ENCODE measurements at places on chromosomes 2 and 18.

DNA sequence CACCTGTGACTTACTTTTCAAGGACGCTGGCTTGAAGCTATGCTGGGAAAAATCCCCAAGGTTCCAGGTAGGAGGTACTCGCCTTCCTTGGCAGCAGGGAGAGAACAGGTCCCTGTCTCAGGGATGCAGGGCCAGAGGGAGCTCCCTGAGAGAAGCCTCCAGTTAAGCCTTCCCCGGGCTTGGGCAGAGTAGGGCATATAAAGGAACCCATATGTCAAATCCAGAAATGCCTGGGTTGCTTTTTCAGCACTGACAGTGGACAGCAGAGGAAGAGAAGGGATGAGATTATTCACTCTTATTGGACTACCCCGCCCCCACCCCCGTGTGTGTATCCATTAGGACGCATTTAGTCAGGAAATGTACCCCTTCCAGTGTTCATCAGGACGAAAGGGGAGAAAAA is 89.3 kb upstream of the TEX51 start:
- DNase-seq = no peak

- DNase-seq = no peak
These were observed 46.4 kb upstream of the SPP2 start for GRCh38 chr2:234003972-234004617.

DNA sequence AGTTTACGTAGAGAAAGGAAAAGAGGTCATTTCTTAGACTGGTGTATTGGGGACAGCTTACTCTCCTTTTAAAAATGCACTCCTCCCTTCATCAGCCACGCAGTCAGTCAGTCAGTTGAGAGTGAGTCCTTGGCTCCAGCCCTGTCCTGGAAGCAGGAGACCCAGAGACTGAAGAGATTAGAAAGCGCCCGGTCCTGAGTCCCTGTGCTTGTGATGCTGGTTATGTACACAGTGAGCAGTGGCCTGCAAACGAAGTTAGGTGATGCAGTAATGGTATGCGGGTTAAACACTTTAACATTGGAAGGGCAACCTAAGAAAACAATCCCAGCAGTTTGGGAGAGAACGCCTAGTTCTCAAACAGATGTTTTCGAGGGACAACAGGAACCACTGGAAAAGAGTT is 6.3 kb upstream of the ASB1 start:
- DNase-seq = no peak

DNA sequence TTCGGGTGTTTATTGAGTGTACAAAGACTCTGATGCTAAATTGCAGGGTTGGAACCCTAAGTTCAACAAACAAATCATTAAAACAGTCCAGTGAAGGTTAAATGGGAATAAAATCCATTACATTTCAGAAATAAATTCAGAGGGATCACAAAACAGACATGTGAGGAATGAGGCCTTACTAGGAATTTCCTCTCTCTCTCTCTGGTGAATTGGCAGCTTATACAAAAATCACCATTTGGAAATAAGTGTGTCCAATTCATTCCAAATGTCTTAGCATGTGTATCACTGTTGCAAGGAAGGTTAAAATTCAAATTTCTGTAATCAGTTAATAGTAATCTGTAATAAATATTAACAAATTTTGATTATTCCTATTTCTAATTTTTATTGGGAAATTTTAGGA is 228.6 kb upstream of the PXDN start:
- DNase-seq = no peak

DNA sequence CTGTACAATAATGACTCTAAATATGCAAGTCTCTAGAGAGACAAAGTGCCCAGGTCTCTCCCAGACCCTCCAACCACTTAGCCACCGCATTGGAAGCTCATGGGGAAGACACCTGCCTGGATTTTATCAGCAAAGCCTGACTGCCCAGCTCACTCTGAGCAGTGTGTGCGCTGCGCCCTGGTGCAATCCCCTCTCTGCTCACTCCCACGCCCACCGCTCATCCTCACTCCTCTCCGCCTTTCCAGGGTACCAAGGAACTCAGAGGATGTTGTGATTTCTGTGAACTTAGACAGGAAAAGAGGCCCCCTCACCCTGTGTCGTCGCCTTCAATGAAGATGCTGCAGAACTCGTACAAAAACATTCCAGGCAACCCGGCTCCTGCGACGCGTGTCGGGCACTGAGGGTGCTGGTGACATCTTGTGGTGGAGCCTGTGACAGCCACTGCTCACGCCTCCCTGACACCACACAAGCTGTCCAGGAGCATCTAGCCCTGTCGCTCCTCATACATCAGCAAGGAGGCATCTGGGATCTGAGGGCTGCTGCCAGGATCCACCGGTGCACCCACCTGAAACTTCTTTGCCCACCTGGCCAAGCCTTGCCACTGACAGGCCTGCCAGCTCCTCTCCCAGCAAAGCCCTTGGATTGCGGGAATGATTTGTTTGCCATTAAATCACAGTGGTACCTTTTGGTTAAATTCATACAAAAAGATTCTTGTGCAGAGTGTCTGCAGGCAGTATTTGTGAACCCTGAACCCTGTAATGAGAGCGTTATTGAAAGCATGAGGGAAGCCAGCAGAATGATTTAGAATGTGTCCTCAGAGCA is 220.4 kb downstream of the ZNF516 start:
- no peak for DNase-seq

DNA sequence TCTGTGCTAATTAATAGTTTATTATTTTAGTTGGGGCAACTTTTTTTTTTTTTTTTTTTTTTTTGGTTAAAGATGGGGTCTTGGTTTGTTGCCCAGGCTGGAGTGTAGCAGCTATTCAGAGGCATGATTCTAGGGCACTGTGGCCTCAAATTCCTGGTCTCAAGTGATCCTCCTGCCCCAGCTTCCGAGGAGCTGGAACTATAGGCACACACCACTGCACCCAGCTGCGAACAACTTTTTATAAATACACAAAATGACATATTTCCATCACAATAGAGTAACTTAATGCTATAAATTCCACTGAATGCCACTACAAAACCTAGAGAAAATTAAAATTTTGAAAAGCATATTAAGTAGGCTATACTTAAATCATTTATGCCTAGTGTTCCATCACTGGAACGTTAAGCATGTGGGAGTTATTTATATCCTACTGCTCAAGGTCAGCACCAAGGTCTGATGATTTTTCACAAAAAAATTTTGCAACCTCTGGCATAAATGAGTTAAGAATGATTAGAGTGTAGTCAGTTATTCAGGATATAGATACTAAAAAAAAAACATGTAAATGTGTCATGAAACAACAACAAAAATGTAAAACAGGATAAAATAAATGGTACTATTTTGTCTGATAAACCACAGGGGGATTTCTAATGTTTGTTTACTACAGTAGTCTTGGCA is 46.8 kb downstream of the GFPT1 start:
- DNase-seq = no peak

DNA sequence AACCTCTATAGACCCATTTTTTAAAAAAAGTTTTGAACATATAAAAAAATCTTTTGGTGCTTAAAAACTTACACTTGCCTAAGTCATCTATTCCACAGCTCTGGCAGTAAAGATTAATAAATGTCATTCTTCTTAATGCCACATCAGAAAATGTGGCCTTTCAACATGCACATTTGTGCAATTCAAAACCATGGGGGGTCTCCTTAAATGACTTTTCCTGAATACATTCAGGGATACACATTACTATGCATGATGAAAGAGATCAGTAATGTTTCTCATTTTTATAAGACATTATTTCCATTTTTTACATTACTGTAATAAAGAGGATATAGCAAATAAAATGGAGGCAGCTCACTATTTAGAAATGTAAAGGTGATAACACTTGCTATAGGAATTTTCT is 142.3 kb downstream of the RBM43 start:
- no peak for DNase-seq

DNA sequence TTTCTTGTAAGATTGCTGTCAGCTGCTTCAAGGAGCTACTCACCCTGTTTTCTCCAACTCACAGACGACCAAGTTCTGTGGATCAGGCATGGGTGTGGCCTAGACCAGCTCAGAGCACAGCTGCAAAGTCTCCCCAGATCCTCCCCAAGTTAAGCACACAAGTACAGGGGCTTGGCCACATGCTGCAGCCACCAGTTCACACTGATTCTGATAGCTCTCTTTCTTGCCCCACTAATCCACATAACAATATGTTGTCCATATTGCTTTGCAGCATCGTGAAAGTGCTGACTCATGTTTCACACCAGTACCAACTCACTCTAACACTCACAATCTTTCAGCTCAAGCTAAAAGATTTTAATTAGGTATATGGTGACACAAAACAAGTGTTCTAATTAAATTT is 437.0 kb downstream of the PARD3B start:
- no peak for DNase-seq
